ENCODE measurements at places on chromosomes 4 and X.
A peak's percentile ranks its signal among the peaks of the same experiment; 100 is the strongest.

- no peak for DNase-seq
- H3K36me3 ChIP-seq, result peaks cover 4% of the 10 kb centered on the region
- H3K27ac ChIP-seq, result peak overlapping the region; percentile 74
- H3K4me3 ChIP-seq, result no peak overlapping the region
- no peaks in the 10 kb centered on the region for H3K27me3 ChIP-seq
- peaks cover 22% of the 10 kb centered on the region for H3K4me1 ChIP-seq
Observed at GRCh38 chrX:19563327-19563726, 48.0 kb upstream of the MAP3K15 start.

DNA sequence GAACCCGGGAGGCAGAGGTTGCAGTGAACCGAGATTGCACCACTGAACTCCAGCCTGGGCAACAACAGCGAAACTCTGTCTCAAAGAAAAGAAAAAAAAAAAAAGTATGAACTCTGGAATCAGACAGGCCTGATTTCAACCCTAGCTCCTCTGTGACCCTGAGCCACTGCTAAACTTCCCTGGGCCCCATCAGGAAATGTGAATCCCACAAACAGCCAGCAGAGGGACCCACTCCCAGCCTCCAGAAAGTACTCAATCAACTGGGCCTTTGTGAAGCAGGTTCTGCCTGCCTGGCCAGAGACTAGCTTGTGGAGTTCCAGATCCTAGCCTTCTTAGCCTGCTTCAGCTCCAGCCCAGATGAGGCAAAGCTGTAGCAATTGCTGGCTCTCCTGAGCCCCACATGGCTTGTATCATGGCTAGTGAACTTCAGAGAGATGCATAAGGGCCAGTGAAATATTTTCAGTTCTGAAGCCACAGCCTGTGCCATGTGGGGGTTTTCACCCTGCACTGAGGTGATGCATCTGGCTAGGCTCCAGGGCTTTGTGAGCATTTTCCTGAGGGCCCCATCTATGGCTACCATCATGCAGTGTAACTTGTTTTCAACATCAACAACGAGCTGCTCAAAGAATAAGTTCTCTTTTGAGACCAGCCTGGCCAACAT lies 7.2 kb upstream of the IDS start:
- no peak overlapping the region for H3K4me3 ChIP-seq
- peaks cover 3% of the 10 kb centered on the region for H3K36me3 ChIP-seq
- no peak overlapping the region for H3K27ac ChIP-seq
- DNase-seq, result peak; percentile 18

- H3K36me3 ChIP-seq, result no peaks in the 10 kb centered on the region
- H3K27ac ChIP-seq, result no peak overlapping the region
- H3K4me1 ChIP-seq, result no peaks in the 10 kb centered on the region
- no peak overlapping the region for H3K4me3 ChIP-seq
- DNase-seq, result no peak
Observed at GRCh38 chr4:137572647-137573046, 40.4 kb upstream of the PCDH18 start.

- no peaks in the 10 kb centered on the region for H3K4me1 ChIP-seq
- no peak overlapping the region for H3K4me3 ChIP-seq
- H3K36me3 ChIP-seq, result no peaks in the 10 kb centered on the region
- DNase-seq, result no peak
Observed at GRCh38 chr4:82611527-82611926, 49.7 kb upstream of the TMEM150C start.

DNA sequence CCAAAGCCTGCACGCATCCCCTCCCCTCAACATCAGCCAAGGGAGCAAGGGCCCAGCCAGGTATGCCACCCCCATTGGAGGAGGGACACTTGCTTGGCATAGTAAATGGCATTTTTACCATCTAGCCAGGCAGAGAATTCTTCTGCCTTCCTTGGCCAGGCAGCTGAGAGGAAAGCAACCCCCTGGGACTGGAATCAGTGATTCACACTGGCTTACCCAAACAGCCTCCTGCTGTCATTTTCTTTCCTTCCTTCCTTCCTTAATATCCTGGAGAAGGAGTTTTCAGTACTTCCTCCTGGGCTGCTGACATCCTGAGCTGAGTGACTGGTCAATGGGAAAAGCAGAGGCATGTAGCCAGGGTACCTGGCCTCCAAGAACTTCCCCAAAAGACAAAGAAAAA lies 28.6 kb upstream of the KIAA1210 start:
- no peaks in the 10 kb centered on the region for H3K4me1 ChIP-seq
- peaks cover 28% of the 10 kb centered on the region for H3K27me3 ChIP-seq
- H3K4me3 ChIP-seq, result no peak overlapping the region
- H3K27ac ChIP-seq, result peak overlapping the region; percentile 32
- no peaks in the 10 kb centered on the region for H3K36me3 ChIP-seq

DNA sequence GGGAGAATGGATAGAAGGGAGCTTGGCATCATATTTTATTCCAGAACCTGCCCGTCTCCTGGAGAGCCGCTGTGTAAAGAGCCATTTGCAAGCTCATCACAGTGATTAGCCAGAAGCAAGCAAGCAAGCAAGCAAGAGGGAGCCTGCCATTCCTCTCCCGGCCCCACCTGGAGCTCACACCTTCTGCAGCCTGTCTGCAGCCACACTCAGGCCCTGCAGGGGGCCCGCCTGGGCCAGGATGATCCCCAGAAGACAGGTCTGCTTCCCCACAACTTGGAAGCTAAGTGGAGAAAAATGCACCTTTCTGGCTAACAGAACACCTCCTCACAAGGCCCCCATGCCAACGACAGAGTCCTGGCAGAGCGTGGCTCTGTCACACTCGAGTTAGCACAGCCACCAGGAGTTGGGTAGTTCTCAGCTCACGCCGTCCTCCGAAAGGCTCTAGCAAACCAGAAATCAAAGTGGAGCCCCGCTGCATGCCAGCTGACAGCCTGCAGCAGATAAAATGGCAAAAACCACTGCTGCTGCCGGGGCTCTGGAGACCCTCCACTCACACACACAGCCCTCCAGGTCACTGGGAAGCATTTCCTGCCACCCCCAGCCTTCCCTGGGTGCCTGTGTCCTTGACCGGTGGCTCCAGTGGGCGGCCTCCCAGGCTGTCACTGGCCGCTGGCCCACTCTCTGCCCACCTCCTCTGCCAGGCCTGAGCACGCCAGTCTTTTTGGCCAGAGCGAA lies 54.9 kb downstream of the DCTD start:
- peaks cover 10% of the 10 kb centered on the region for H3K36me3 ChIP-seq
- no peak overlapping the region for H3K4me3 ChIP-seq
- DNase-seq, result no peak
- no peaks in the 10 kb centered on the region for H3K4me1 ChIP-seq
- H3K27ac ChIP-seq, result no peak overlapping the region

GRCh38 chr4:100289946-100290345 lies 99.7 kb upstream of the DDIT4L start:
- no peaks in the 10 kb centered on the region for H3K27me3 ChIP-seq
- no peak overlapping the region for H3K27ac ChIP-seq
- H3K36me3 ChIP-seq, result no peaks in the 10 kb centered on the region
